Progenitor cell of endocrine pancreas (in vitro differentiated cells): ENCODE measurements at places on chromosomes 4 and X. TPM values are rescaled to one million over a fixed set of nuclear protein-coding genes. Genes with fewer than 3 reads are reported as not detected.

- H3K27me3 ChIP-seq, result peaks cover 68% of the 10 kb centered on the region
- H3K27ac ChIP-seq, result peak overlapping the region; percentile 88
- no peaks in the 10 kb centered on the region for H3K36me3 ChIP-seq
- DNase-seq, result no peak
- H3K4me1 ChIP-seq, result peaks cover 11% of the 10 kb centered on the region
Measured at GRCh38 chr4:167233685-167234315, 494 bp downstream of the SPOCK3 start.

DNA sequence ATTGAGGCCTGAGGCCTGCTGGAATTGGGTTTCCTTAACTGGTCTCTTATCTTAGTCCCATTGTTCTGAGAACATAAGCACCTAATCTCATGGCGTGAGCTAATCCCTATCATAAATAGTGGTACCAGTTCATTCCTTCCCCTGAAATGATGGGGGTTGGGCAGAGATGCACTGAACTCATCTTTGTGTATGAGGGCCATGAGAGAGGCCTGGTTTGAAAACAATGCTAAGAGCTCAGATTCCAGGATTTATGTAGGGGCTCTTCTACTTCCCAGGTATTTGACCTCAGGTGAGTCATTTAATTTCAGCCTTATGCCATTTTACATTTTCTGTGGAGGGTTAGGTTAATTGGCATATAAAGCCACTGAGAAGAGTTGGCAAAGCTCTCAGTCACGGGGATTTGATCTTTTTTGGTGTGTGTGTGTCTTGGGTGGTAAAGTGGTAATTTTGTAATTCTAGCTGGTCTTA, 4.4 kb downstream of the RBM3 start:
- H3K4me3 ChIP-seq, result no peak overlapping the region
- no peak overlapping the region for H3K27ac ChIP-seq
- H3K27me3 ChIP-seq, result no peaks in the 10 kb centered on the region

The SULT1B1 gene
- 0.46 and 0.82 TPM in 2 replicates for total RNA-seq

GRCh38 chr4:81914623-81915022, 442.9 kb upstream of the RASGEF1B start:
- H3K4me3 ChIP-seq, result no peak overlapping the region
- DNase-seq, result no peak
- H3K36me3 ChIP-seq, result no peaks in the 10 kb centered on the region
- H3K4me1 ChIP-seq, result peaks cover 16% of the 10 kb centered on the region
- no peak overlapping the region for H3K27ac ChIP-seq

DNA sequence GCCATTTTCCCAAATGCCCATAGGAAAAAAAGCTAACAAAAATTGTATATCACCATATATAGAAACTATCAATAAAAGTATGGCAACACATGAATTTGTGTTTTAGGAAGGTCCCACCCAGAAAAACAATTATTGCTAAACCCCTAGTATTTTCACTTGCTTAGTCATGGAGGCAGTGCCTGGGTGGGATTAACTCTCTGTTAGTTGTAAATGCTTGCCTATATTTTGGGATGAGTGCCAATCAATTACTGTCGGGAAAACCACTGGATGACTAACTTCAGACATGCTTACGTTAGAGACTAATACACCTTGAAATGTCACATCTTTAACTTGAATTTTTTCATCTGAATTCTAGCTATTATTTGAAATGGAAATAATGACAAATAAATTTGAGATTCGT, 33.9 kb downstream of the TMPRSS11A start:
- peaks cover under 1% of the 10 kb centered on the region for H3K36me3 ChIP-seq
- H3K4me3 ChIP-seq, result no peak overlapping the region
- no peak overlapping the region for H3K27ac ChIP-seq
- peaks cover 14% of the 10 kb centered on the region for H3K4me1 ChIP-seq
- H3K27me3 ChIP-seq, result no peaks in the 10 kb centered on the region

The HELT gene
- total RNA-seq, result not detected in 2 replicates

GRCh38 chr4:71392109-71392508, 53.3 kb downstream of the SLC4A4 start:
- no peak for DNase-seq
- H3K27ac ChIP-seq, result peak overlapping the region; percentile 71
- peaks cover 52% of the 10 kb centered on the region for H3K36me3 ChIP-seq
- H3K4me3 ChIP-seq, result no peak overlapping the region
- H3K27me3 ChIP-seq, result no peaks in the 10 kb centered on the region

- no peak overlapping the region for H3K4me3 ChIP-seq
- H3K4me1 ChIP-seq, result peaks cover 7% of the 10 kb centered on the region
- no peak overlapping the region for H3K27ac ChIP-seq
- peaks cover 52% of the 10 kb centered on the region for H3K27me3 ChIP-seq
Measured at GRCh38 chr4:1056671-1057402, 45.4 kb downstream of the FGFRL1 start.

The GPRIN3 gene
- 14.8 and 16.0 TPM in 2 replicates for total RNA-seq

DNA sequence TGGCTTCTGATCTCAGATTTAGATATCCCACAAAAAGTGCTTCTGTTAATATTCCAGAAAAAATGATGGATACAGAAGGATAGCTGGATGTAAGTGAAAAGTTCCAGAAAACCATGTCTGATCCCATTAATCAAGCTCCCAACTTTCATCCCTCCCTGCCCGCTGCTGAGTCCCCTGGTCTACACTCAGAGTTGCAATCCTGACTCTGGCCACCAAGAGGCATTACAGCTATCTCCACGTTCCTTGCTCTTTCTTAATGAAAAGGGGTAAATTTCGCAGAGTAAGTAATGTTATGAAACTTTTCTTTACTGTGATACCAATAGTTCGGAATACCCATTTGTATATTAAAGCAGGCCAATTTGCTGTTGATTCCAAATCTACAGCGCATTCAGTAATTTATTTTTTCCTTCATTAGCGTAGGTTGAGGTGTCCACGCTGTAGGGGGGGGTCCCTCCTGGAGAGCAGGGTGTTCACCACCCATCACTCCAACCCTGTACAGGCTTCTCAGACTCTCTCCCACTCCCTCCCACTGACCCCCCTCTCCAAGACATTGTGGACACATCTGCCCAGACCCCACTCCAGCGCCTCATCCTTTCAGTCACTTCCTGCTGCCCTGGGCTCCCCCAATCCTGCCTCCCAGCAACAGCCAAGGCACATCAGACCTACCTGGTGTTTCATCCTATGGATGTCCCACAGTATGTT, 55.1 kb downstream of the RAB40A start:
- peaks cover 21% of the 10 kb centered on the region for H3K4me1 ChIP-seq
- H3K36me3 ChIP-seq, result peaks cover 3% of the 10 kb centered on the region
- peak overlapping the region; percentile 60 for H3K4me3 ChIP-seq
- no peaks in the 10 kb centered on the region for H3K27me3 ChIP-seq
- no peak for DNase-seq

The SPANXC gene
- total RNA-seq, result not detected in 2 replicates

- H3K27me3 ChIP-seq, result no peaks in the 10 kb centered on the region
- no peak for DNase-seq
- H3K4me1 ChIP-seq, result no peaks in the 10 kb centered on the region
- H3K4me3 ChIP-seq, result no peak overlapping the region
Measured at GRCh38 chr4:87738483-87738882, 60.9 kb upstream of the IBSP start.

The SSX2 gene
- total RNA-seq, result not detected in 2 replicates

DNA sequence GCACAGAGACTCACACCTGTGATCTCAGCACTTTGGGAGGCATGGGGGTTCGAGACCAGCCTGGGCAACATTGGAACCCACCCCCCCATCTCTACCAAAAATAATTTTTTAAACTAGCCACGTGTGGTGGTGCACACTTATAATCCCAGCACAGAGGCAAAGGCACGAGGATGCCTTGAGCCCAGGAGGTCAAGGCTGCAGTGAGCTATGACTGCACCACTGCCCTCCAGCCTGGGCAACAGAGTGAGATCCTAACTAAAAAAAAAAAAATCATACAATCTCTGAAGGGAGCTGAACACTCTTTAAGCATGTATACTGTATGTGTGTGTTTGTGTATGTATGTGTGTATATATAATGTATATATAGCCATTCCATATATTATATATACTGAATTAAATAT, 2.5 kb upstream of the PRKX start:
- H3K4me3 ChIP-seq, result no peak overlapping the region
- no peaks in the 10 kb centered on the region for H3K36me3 ChIP-seq
- no peak overlapping the region for H3K27ac ChIP-seq

- no peak for DNase-seq
- no peaks in the 10 kb centered on the region for H3K27me3 ChIP-seq
- peaks cover 3% of the 10 kb centered on the region for H3K36me3 ChIP-seq
- no peaks in the 10 kb centered on the region for H3K4me1 ChIP-seq
- no peak overlapping the region for H3K27ac ChIP-seq
Measured at GRCh38 chr4:127759228-127759820, 22.8 kb upstream of the HSPA4L start.

DNA sequence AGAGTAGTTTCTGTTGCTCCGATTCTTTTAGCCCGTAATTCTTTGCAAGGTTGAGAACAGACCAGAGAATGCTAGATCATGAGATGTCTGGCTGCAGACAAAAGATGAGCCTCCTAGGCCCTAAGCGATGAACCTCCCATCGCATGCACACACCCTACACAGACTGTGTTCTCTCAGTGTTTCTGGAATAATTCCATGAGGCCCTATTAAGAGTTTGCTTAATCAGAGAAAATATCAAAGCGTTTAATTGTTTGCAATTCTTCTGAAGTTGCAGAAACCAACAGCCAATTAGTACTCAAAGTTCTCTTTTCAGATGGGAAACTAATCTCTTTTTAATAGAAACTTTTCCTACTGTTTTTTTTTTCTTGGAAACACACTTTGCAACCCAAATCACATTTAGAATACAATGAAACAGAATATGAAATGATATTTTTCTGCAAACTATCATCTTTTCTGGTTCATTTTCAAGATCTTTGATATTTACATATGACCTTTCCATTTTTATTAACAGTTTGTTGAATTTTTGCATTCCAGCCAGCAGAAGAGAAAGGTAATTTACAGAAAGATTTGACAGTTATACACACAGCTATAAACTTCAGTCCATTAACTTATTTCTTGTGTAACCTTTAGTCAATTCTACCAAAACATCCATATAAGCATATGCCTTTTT, 1525.6 kb downstream of the ARAP2 start:
- H3K27me3 ChIP-seq, result no peaks in the 10 kb centered on the region
- H3K27ac ChIP-seq, result no peak overlapping the region
- no peaks in the 10 kb centered on the region for H3K36me3 ChIP-seq

DNA sequence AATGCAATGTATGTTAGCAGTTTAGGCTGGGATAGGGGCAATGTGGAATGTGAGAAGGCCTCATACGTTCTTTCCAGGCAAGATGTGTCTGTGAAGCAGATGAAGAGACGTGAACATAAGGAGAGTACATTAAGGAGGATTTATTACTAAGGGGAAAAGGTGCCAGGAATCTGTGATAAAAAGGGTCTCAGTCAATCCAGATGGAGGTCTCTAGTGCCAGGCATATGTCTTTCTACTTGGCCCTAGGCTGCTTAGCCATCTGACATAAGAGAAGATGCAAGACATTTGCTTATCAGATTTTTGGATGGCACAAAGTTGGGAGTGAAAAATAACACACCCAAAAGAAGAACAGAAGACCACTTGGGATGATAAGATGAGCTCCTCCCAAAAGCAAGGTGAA, 93.0 kb upstream of the PRKG2 start:
- H3K36me3 ChIP-seq, result no peaks in the 10 kb centered on the region
- H3K4me3 ChIP-seq, result no peak overlapping the region
- no peaks in the 10 kb centered on the region for H3K27me3 ChIP-seq
- DNase-seq, result no peak
- H3K27ac ChIP-seq, result no peak overlapping the region
- H3K4me1 ChIP-seq, result no peaks in the 10 kb centered on the region

The SOX3 gene
- total RNA-seq, result 21.7 and 24.3 TPM in 2 replicates

DNA sequence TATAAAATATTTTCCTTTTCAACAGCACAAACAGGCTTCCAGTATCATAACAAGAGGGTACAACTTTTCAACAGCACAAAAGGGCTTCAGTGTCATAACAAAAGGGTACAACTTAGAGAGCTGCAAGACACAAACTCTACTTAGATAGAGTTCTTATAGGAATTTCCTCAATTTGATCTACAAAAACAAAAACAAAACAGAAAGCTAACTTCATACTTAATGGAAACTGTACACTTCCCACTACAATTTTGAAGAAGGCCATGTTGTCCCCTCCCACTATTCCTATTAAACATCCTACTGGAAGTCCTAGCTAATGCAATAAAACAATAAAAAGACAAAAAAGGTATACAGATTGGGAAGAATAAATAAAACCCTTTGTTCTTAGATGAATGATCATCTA, 96.7 kb downstream of the CENPC start:
- no peak overlapping the region for H3K4me3 ChIP-seq
- H3K27me3 ChIP-seq, result no peaks in the 10 kb centered on the region
- no peak overlapping the region for H3K27ac ChIP-seq
- H3K4me1 ChIP-seq, result peaks cover 2% of the 10 kb centered on the region

- no peaks in the 10 kb centered on the region for H3K27me3 ChIP-seq
- H3K27ac ChIP-seq, result no peak overlapping the region
- no peak for DNase-seq
- no peaks in the 10 kb centered on the region for H3K36me3 ChIP-seq
- H3K4me3 ChIP-seq, result no peak overlapping the region
- H3K4me1 ChIP-seq, result peaks cover 1% of the 10 kb centered on the region
Measured at GRCh38 chr4:74874753-74875367, 58.1 kb upstream of the PARM1 start.

The PGAM4 gene
- not detected in 2 replicates for total RNA-seq

- no peak for DNase-seq
- no peak overlapping the region for H3K4me3 ChIP-seq
- H3K27ac ChIP-seq, result peak overlapping the region; percentile 69
- no peaks in the 10 kb centered on the region for H3K27me3 ChIP-seq
- peaks cover 2% of the 10 kb centered on the region for H3K36me3 ChIP-seq
Measured at GRCh38 chr4:142960126-142960525, 114.0 kb upstream of the INPP4B start.

GRCh38 chr4:40165916-40166315, 30.9 kb upstream of the RHOH start:
- no peak for DNase-seq
- H3K36me3 ChIP-seq, result peaks cover 32% of the 10 kb centered on the region
- H3K4me1 ChIP-seq, result no peaks in the 10 kb centered on the region

GRCh38 chr4:98110929-98111328, 32.3 kb downstream of the STPG2 start:
- no peaks in the 10 kb centered on the region for H3K36me3 ChIP-seq
- H3K4me3 ChIP-seq, result no peak overlapping the region
- peaks cover 1% of the 10 kb centered on the region for H3K4me1 ChIP-seq

- no peak overlapping the region for H3K27ac ChIP-seq
- peaks cover 2% of the 10 kb centered on the region for H3K4me1 ChIP-seq
- H3K36me3 ChIP-seq, result no peaks in the 10 kb centered on the region
- H3K27me3 ChIP-seq, result peaks cover 8% of the 10 kb centered on the region
- no peak for DNase-seq
- no peak overlapping the region for H3K4me3 ChIP-seq
Measured at GRCh38 chr4:24768604-24769003, 26.8 kb upstream of the SOD3 start.

The CTSO gene
- 3.4 and 3.7 TPM in 2 replicates for total RNA-seq

GRCh38 chr4:23266401-23266800, 573.7 kb downstream of the GBA3 start:
- H3K36me3 ChIP-seq, result no peaks in the 10 kb centered on the region
- no peak overlapping the region for H3K4me3 ChIP-seq
- H3K27me3 ChIP-seq, result no peaks in the 10 kb centered on the region
- H3K27ac ChIP-seq, result no peak overlapping the region
- peaks cover 22% of the 10 kb centered on the region for H3K4me1 ChIP-seq
- DNase-seq, result no peak

- no peaks in the 10 kb centered on the region for H3K27me3 ChIP-seq
- no peak for DNase-seq
- H3K4me1 ChIP-seq, result no peaks in the 10 kb centered on the region
- H3K36me3 ChIP-seq, result no peaks in the 10 kb centered on the region
- no peak overlapping the region for H3K27ac ChIP-seq
Measured at GRCh38 chrX:148691456-148691855, 191.0 kb downstream of the AFF2 start.

GRCh38 chr4:85842540-85842939, 367.6 kb downstream of the ARHGAP24 start:
- no peaks in the 10 kb centered on the region for H3K27me3 ChIP-seq
- H3K4me3 ChIP-seq, result no peak overlapping the region
- H3K36me3 ChIP-seq, result no peaks in the 10 kb centered on the region
- DNase-seq, result no peak
- H3K4me1 ChIP-seq, result peaks cover 7% of the 10 kb centered on the region
- H3K27ac ChIP-seq, result no peak overlapping the region
